ENCODE measurements at places on chromosomes 7 and 10.
A peak's percentile ranks its signal among the peaks of the same experiment; 100 is the strongest.

- no peak for DNase-seq
These were observed 190.3 kb upstream of the SHH start for GRCh38 chr7:156002362-156003066.

DNA sequence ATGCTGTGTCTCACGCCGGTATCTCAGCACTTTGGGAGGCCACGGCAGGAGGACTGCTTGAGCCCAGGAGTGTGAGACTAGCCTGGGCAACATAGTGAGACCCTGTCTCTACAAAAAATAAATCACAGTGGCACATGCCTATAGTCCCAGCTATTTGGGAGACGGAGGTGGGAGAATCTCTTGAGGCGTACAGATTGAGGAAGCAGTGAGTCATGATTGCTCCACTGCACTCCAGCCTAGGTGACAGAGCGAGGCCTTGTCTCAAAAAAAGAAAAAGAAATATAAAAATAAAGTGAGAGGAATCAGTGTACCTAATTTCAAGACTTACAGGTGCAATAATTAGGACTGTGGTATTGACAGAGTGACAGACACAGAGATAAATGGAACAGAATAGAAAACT is 23.9 kb downstream of the SLC25A40 start:
- DNase-seq: no peak

GRCh38 chr7:151273651-151274390 is 25.3 kb upstream of the SMARCD3 start:
- DNase-seq: no peak

DNA sequence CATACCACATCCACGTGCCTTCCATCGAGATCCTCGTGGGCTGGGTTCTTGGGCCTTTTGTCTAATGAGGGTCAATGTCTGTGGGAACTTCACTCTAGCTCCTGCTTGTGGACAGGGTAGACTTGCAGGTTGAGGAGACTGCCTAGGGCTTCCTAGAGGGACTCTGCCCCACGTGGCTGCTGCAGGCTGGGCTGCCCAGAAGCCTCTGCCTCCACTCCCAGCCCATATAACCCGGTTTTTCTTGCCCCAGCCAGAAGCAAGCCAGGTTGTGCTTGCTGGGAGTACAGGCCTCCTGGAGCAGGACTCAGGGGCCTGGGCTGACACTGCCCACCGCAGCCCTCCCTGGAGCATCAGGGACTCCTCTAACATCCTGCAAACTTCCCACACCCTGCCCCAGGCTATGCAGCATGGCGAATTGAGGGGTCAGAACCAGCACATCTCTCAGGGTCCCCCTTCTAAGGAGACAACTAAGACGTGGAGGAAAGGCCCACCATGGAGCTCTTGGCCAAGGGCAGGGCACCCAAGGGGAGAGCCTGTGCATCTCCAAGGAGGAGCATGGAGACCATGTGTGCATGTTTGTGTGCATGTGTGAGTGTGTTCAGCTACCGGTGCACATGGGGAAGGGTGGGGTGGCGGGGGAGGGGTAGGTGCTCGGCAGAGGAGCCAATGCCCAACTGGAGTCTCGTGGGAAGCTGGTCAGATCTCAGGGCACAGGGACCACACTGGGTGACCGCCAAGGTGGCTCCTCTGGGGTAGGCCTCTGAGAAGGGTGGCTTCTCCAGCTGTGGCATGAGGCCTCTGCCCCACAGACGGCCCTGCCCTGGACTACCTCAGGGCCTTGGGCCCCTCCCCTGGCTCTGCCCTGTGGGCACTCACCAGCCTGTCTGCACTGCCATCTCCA is 62.6 kb downstream of the RASGEF1A start:
- no peak for DNase-seq

- no peak for DNase-seq
These were observed 99.8 kb upstream of the HGF start for GRCh38 chr7:81869670-81870069.

DNA sequence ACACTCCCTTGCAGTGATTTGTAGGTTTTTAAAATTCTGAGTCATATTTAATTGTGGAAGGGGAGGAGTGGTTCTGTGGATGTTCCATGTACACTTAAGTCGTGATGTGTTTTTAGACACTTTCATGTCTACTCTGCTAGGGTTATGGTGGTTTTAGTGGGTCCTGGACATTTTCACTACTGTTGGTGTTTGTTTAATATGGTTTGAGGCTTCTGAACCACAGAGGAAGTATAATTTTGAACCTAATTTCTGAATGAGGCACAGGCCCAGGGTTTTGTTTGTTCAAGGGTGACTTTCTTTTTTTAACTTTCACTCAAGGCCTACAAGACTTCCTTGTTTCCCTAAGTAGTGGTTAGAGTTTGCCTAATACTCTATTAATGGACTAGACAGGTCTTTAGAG is 13.3 kb downstream of the SLC26A5 start:
- DNase-seq: no peak

DNA sequence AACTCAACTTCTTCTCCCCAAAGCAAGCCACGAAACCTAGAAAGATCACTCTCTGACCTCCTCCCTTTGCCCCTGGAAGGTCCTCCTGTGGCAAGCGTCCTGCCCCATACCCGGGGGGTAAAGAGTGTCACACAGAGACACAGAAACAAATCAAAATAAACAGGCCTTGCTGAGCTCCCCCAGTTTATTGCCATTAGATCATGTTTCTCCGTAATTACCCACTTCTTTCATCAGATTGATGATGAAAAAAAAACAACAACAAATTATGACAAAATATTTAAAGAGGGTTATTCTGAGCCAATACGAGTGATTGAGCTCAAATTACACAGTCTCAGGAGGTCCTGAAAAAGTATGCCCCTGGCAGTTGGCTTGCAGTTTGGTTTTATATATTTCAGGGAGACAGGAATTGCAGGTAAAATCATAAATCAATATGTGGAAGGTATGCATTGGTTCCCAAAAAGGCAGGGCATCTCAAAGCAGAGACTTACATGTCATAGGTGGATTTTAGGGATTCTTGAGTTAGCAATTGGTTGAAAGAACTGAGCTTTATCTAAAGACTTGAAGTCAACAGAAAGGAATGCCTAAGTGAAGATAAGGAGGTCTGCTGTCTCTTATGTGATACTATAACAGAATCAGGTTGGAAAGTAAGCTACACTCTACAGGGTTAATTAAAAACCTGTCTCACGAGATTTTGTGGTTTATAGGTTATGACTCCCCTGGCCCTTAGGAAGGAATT is 86.2 kb downstream of the APBB1IP start:
- peak; percentile 8 for DNase-seq

GRCh38 chr7:152050547-152050971 is 25.1 kb downstream of the GALNT11 start:
- no peak for DNase-seq

- DNase-seq: no peak
These were observed 43.4 kb upstream of the GJD4 start for GRCh38 chr10:35561715-35562114.

DNA sequence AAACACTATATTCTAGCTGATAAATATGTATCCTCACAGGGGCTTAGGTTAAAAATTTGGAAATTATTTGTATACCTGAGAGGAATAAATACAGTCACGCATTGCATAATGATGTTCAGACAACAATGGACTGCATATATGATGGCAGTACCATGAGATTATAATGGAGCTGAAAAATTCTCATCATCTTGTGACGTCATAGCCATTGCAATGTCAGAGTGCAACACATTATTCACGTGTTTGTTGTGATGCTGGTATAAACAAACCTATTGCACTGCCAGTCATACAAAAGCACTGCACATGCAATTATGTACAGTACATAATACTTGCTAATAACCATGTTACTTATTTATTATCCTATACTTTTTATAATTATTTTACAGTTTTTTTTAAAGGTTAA is 31.4 kb downstream of the STEAP1B start:
- no peak for DNase-seq

- DNase-seq: no peak
These were observed 14.9 kb upstream of the FAM3C start for GRCh38 chr7:121410829-121411596.

GRCh38 chr10:1524540-1524939 is 212.8 kb downstream of the ADARB2 start:
- DNase-seq: no peak

GRCh38 chr7:43392638-43393330 is 190.1 kb upstream of the STK17A start:
- no peak for DNase-seq

GRCh38 chr10:26574783-26575182 is 122.7 kb upstream of the PDSS1 start:
- DNase-seq: no peak

DNA sequence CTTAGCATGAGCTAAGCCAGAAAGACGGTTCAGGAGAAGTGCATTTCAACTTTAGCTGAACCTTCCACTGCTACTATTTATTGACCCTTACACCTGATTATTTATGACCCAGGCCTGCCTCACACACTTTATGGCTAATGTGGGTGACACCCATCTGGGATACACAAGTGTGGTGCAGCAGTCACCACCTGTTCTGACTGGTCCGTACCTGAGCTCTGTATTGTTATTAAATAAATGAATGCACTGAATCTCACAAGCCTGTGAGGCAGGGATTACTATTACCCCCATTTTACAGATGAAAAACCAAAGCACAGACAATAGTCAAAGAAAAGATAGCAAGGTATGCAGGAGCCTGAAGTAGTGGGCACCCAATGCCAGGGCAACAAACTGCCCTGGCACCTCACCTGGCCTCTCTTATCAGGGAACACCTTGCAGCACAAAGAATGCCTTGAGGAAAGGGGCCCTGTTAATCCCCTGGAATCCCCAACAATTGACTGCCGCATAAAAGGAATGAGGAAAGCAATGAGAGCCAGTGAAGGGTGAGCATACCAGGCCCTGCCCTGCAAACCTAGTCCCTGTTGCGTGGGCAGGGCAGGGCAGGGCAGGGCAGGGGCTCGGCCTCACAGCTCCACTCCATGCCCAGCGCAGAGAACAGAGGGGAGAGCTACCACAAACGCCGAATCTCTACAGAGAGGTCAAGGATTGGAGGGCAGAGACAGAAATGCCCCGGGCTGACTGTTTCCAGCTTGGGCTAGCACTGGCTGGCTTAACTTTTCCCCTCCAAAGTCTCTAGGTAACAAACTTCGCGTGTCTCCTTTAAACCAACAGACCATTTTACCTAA is 1.3 kb downstream of the ANXA11 start:
- DNase-seq: no peak

GRCh38 chr7:151518105-151518946 is 1.4 kb downstream of the RHEB start:
- no peak for DNase-seq

- DNase-seq: no peak
These were observed 49.9 kb downstream of the PWWP2B start for GRCh38 chr10:132446661-132447445.

DNA sequence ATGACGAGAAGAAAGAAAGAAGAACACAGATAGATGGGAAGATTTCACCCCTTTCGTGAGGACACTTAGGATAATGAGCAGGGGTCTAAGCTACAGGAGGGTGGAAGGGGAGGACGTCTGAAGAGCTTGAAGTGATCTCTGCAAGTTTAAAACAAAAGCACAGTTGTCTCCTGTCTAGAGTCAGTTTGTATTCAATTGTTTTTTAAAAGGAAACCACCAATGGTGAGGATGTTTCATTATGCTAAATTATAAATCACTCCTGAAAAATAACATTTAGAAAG is 85.9 kb downstream of the ADAM12 start:
- DNase-seq: no peak

- no peak for DNase-seq
These were observed 151.6 kb downstream of the TMEM26 start for GRCh38 chr10:61301575-61301974.

- no peak for DNase-seq
These were observed 646 bp downstream of the FAM13C start for GRCh38 chr10:59361663-59362143.

DNA sequence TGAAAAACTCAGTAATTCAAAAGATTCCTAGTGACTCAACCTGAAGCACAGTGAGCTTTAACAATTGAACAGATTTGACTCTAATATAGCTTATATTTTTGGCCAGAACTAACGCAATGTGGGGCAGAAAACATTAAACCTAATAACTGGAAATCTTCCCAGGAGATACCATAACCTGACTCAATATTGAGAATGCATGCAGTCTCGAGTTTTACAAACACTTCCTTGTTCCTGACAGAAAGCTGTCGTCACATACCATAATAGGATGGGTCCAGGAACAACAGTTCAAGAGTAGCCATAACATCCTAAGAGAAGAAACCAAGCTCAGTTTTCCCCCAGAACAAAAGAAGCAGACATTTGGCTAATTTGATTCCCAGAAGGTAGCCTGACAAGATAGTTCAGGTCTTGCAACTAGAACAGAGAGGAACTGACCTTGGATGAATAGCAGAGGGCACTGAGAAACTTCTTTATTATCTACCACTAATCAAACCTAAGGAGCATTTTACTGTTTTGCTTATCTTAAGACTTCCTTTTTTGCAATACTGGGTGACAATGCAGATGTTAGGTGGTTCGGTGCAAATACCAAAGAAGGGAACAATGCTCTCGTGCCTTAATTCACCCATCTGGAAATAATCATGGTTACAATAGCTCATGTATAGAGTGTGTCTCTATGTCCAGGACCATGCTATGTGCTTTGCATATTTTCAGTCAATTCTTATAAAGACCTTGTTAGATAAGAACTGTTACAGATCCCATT is 38.6 kb upstream of the ACSL5 start:
- no peak for DNase-seq

DNA sequence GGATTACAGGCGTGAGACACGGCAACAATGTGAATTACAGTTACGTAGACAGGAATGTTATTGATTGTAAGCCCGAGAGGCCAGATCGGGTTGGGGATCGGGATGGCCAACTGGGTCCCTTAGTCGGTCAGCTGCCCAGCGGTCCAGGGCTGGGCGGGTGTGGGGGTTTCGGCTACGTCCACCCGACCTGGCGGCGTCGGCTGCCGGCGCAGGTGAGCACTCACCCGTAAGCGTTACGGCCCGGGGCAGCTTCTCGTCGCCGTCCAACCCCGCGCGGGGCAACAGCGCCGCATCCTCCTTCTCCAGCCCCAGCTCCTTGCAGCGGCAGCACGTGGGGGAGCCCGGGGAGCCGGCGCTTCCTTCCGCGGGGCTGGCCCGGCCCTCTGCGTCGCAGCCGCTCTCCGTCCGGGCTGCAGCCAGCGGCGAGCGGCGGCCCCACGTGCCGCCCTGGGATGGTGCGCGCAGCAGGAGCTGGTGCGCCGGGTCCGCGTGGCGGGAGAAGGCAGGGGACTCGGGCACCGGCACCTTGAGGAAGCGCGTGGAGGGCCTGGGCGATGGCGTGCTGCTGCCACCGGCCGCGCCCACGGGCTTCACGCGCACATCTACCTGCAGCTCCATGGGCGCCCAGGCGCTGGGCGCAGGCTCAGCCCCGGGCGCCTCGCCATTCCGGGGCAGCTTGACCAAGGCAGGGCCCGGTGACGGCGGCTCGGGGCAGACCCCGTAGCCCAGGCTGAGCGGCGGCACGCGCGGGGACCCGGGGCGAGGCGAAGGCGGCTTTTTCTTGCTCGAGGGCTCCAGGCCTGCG is 609 bp downstream of the KLRG2 start:
- no peak for DNase-seq

DNA sequence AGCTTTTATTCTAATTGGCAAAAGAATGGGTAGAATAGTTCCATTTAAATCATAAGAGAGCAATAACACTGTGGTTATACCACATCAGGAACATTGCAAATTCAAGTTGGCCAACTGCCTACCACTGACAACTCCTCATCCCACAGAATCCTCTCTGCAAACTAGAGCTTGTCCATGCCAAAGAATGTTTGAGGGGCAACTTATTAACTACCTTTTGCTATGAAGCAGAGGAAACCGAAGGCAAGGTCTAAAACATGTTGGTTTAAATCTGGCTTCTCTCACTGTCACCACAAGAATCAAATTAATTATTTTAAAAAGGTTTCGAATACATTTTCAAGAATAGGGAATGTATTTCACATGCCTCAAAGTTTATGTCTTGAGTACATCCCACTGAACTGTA is 36.0 kb downstream of the RHOBTB1 start:
- no peak for DNase-seq

Data from NCI-H1105 treated with DMSO at 0.1 percent for 48 hours (cell line).